ENCODE measurements at places on chromosomes 12 and 14.

GRCh38 chr12:80157645-80158044 lies 58.3 kb downstream of the OTOGL start:
- no peak for DNase-seq

DNA sequence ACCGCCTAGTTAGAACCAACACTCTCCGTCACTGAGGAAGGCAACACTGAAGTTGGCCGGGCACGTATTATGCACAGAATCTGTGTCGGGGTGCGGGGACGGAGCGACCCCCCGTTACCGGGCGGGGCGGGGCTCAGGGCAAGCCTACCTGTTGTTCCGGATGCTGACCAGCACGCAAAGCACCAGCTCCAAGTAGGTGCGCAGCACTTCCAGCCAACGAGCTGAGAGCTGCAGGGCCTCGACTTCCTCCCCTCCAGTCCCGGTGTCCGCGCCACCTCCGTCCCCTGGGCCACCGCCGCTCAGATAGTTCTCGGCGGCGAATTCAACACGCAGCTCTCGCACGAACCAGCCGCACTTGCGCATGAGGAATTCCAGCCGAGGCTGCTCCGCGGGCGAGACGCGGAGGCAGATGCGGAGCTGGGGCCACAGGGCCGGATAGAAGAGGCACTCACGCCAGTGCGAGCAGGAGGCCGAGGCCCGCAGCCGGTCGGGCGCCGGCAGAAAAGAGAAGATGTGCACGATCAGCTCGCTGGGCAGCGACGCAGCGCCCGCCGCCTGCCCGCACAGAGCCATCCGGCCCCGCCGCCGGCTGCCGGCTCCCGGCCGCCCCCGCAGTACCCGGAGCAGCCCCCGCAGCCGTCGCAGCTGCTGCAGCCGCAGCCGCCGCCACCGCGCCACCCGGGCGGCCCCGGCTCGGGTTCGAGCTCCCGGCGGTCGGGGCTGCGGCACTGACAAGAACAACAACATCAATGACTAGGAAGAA lies 636 bp downstream of the FBXO33 start:
- DNase-seq, result peak; percentile 11

DNA sequence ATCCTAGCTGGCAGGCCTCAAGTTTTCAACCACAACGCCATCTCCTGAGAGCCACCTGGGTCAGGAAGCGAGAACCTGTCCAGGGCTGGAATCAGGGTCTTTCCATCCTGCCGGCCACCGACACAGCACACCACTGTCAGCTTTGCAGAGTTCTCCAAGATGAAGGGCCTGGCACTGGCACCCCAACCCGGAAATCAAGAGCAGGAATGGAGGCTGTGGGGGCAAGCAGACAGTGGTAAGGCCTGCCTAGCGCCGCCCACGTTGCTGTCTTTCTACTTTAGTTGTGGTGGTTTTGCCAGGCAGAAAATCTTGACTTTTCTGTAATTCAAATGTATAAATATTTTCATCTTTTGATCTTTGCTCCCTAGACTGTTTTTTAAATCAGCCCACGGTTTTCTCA lies 90.7 kb downstream of the ITPK1 start:
- no peak for DNase-seq

DNA sequence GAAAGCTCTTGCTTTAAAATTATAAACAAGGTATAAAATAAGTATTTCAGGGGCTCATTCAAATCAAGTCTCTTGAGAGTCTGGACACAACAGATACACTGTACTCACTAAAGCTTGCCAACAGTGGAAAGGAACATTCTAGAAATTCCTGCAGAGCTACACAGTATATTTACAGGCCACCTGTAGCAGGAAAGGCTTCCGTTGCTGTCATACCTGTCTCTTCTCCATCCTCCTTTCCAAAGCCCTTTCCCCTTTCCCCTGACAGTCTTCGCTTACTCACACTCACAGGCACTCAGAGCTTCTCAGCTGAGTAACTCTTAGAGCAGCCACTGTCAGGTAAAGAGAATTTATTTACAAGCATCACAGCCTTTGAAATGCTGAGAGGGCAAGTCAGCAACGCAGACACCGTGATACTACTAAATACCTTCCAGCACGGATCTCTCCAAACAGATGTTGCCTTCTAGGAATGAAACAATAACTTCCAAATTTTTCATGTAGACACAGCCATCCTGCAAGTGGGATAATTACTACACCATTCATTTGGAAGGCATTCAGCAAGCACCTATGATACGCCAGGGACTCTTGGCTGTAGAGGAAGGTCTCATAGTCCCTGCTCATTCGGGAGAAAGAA lies 167.9 kb downstream of the FOXN3 start:
- no peak for DNase-seq

DNA sequence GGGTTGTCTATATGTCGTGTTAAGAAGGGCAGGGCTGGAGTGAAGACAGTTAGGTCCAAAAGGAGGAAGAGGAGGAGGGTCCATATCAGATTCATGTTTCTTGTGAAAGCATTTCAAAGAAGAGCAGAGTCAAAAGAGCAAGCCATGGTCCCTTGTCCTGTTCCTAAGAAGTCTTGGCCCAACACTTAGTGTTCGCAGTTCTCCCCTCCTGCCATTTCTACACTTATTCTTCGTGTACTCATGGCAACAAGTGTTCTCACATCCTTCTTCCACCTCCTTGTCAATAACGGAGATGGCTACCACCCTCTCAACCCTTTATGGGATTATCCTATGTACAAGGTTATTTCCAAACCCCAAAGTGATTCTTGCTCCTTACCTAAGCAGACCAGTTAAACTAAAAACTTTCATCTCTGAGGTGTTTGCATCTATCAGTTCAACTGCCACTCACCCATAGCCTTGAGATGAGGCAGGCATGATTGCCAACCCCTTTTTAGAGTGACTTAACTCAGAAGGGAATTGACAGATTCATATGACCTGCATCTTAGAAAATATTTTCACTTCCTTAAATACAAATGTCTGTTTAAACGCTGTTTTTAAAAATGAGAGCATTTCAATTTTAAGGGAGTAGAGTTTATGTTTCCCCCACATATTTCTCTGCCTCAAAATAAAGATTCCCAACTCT lies 19.8 kb upstream of the RNASE2 start:
- no peak for DNase-seq

GRCh38 chr12:108822497-108823205 lies 34.7 kb downstream of the SSH1 start:
- DNase-seq, result no peak

- no peak for DNase-seq
Measured at GRCh38 chr12:25126101-25126500, 68.9 kb downstream of the DNAI7 start.

GRCh38 chr14:99715266-99716000 lies 31.3 kb downstream of the CYP46A1 start:
- no peak for DNase-seq

GRCh38 chr14:83867566-83868225 lies 1662.2 kb upstream of the FLRT2 start:
- no peak for DNase-seq

DNA sequence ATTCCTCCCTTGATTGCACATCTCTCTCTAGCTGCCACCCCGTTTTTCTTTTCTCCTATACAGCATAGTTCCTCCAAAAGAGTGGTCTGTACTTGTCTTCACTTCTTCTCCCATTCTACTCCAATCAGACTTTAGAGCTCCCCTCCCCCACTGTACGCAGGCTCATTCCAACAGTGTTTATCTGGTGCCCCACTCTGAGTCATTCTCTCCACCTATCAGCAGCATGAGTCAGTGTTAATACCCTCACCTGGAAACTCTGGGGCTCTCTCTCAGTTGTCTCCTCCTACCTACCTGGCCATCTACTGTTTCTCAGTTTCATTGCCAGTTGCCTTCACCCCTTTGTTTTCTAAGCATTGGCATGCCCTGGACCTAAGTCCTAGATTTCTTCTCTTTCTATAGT lies 175.1 kb upstream of the ARHGAP5 start:
- DNase-seq, result no peak

- no peak for DNase-seq
Measured at GRCh38 chr12:19194963-19195362, 65.4 kb downstream of the PLEKHA5 start.

GRCh38 chr12:105935981-105936380 lies 202.8 kb downstream of the NUAK1 start:
- no peak for DNase-seq

GRCh38 chr12:75923964-75924666 lies 107.5 kb downstream of the PHLDA1 start:
- DNase-seq, result no peak

- no peak for DNase-seq
Measured at GRCh38 chr12:130029151-130029550, 125.3 kb upstream of the TMEM132D start.

GRCh38 chr14:59465316-59466135 lies at the start of gene GPR135:
Gene GPR135 (minus strand): TSS chr14:59465380. CDS start chr14:59465226, 154 bp downstream.
- DNase-seq, result no peak

- DNase-seq, result no peak
Measured at GRCh38 chr14:99315197-99315596, 43.2 kb upstream of the BCL11B start.

DNA sequence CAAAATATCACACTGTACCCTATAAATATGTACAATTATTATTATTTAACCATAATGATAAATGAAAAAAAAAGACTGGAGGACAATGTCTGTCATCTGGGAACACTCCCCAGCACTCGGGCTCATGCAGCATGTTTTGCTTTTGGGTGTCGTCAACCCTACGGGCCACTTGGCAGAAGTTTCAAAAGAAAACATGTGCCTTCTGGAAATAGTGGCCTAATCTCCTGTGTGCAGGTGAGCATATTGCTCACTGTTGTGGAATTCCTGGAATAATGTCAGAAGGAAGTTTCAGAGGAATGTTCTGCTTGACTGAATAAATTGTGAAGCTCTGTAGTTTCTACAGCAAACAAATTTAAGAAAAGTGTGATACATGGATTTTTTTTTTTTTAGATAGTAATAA lies 298.3 kb downstream of the SSPN start:
- no peak for DNase-seq

DNA sequence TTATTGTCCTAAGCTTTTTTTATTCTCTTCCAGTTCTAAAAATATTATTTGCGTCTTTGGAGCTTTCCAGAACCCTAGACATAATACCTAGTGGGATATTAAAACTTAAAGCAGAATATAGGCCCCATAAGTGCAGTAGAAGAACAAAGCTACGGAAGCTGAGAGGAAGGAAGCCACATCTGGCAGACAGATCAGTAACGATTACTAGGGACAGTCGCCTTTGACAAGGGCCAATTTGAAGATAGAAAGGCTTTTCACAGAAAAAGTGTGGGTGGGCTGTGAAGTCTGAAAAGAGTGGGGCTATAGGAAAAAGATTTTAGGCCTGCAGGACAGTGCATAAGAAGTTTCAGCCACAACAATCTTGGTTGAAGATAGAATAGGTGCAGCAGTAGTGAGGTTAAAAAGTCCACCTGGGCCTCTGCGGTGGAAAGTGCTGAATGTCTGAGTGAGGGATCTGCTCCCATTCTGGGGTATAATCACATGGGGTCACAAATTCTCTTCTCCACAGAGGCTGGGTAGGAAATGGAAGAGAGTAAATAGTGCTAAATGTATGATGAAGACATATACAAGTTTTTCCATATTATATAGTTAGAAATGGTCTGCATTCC lies 114.5 kb downstream of the CMAS start:
- DNase-seq, result no peak

DNA sequence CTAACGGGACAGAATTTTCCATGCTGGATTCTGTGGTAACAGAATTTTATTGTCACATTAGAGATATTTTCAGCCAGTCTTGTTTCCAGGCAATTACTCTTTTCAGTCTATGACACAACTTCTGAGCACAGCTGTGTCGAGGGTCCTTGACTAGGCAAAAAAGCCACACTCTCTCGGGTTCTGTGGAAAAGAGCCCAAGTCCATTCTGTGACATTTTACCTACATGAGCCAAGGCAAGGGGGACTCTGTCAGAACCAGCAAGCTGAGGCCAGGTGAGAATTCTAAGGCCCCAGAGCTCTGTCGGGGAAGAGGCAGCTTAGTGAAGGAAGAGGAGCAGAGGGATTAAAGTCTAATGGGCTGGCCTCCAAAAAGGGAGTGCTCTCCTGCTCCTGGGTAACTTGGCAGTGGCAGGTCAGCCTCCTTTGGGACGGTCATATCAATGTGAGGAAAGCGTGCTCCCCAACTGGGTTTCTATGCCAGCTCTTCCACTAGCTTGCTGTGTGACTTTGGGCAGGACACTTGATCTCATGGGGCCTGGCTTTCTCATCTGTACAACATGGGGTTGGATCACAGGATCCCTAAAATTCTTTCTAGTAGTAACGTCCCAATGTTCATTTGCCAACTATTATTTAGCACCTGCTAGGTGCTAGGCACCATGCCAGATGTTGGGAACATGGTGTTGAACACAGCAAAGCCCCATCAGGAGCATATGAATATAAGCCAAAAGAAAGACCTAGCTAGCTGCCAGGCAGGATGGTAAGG lies 16.0 kb upstream of the RIC8B start:
- DNase-seq, result no peak

- no peak for DNase-seq
Measured at GRCh38 chr12:53190108-53190729, 9.5 kb upstream of the CSAD start.

GRCh38 chr14:94623422-94623809 lies 11.2 kb downstream of the SERPINA3 start:
- no peak for DNase-seq

GRCh38 chr14:92610849-92611271 lies 97.3 kb downstream of the RIN3 start:
- DNase-seq, result no peak

- no peak for DNase-seq
Measured at GRCh38 chr12:3530548-3530947, 39.5 kb downstream of the PRMT8 start.

- no peak for DNase-seq
Measured at GRCh38 chr12:10968765-10969456, 17.8 kb downstream of the TAS2R50 start.

- no peak for DNase-seq
Measured at GRCh38 chr12:90151491-90152015, 442.9 kb upstream of the ATP2B1 start.

DNA sequence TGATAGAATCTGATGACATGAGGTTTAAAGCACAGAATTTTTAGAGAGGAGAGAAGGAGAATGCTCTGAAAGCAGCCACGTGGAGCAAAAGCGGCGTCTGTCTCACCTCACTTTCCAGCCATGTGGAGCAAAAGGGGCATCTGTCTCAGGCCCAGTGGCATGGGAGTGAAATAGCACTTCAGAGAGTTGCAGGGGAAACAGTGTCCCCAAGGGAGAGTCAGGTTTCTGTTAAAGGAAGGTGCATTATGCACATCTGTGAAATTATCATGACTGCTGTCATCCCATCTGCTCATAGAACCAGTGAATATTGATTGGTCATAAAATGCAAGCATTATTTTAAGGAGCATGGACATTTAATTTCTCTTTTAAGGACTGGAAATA lies 124.0 kb downstream of the BICD1 start:
- DNase-seq, result no peak

- no peak for DNase-seq
Measured at GRCh38 chr14:91202234-91202974, 42.1 kb downstream of the GPR68 start.

- no peak for DNase-seq
Measured at GRCh38 chr12:24595652-24596235, 353.2 kb downstream of the BCAT1 start.

- no peak for DNase-seq
Measured at GRCh38 chr12:45186762-45187161, 29.1 kb upstream of the ANO6 start.

- DNase-seq, result no peak
Measured at GRCh38 chr14:94355191-94355794, 32.2 kb upstream of the SERPINA6 start.
